ENCODE measurements at places on chromosomes 6 and 20. TPM values are rescaled to one million over a fixed set of nuclear protein-coding genes. Genes with fewer than 3 reads are reported as not detected.

DNA sequence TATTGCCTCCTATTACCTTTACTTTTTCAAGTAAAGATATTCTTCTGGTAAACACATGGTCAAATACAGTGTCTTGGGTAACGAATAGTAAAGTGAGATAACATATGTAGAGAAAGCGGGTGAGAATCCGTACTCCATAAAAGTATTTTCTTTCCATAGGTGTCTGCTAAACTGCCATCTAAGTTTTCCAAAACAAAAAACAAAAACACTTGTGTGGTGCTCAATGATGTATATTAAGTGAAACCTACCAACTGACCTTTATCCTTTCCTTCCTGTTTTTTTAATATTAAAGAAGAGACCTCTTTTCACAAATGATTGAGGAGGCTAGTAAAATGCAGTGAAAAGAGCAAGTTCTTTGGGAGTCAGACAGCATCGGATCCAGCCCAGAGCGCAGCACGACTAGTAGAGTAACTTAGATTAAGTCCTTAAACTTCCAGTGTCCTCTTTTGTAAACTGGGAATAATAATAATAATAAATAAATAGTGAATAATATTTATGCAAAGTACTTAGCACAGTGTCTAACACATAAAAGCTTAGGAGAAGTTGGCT, 437 bp upstream of the CDKAL1 start:
- no peak for DNase-seq

DNA sequence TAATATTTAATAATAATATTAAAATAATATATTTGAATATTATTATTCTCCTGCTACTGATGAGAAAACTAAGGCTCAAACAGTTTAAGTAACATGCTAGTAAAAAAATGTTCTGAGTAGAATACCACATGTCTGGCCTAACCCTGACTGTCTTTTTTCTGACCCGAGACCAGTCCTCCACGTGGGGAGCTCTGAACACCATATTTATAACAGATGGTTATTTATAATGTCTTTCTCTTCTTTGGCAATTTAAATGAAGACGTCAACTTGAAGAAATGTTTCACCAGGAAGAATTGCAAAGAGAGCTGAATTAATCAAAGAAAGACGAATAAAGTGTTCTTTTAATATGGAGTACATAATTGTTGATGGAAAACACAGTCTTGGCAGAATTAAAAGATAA, 82.0 kb downstream of the SLC22A3 start:
- no peak for DNase-seq

DNA sequence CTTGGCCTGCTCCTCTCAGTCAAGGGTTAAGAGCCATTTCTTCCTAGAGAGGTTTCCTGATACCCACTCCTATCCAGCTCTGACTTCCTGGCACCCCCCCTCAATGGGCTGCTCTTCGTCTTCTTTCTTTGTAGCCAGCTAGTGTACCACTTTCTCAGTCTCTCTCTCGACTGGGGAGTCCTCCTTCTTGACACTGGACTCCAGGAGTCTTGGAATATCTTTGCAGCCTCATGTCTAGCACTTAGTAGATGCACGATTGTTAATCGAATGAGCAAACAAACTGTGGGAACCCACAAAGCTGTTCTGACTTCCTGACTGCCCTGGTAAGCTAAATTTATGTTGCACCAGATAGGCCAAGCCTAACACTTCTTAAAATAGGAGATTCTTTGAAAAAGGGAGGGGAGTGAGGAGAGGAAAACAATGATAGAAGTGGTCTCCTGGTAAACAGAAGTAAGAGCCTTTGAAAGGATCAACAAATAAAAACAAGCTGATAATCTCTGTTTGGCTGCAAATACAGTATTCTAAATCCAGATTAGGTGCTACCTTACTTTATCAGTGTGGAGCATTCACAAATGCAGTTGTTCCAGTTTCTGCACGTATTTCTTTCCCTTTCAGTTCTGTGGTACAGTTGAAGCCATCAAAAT, 160.1 kb upstream of the CITED2 start:
- DNase-seq: no peak

DNA sequence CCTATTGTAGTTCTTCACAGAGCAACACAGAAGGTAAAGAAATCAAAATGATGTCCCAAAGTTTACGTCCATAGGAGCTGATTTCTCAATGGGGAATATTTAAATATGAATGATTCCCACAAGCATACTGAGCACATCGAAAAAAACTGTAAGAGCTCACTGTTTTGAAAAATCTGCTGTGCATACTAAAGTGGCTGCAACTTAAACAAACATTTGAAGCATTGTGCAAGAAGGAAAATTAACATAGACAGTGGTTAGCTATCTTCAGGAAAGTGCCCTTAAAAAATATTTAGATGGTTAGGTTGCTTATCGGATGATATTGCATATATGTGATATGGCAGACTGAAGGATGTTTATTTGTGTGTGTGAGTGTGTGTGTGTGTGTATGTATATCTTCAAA, 747.6 kb downstream of the RFPL4B start:
- no peak for DNase-seq

DNA sequence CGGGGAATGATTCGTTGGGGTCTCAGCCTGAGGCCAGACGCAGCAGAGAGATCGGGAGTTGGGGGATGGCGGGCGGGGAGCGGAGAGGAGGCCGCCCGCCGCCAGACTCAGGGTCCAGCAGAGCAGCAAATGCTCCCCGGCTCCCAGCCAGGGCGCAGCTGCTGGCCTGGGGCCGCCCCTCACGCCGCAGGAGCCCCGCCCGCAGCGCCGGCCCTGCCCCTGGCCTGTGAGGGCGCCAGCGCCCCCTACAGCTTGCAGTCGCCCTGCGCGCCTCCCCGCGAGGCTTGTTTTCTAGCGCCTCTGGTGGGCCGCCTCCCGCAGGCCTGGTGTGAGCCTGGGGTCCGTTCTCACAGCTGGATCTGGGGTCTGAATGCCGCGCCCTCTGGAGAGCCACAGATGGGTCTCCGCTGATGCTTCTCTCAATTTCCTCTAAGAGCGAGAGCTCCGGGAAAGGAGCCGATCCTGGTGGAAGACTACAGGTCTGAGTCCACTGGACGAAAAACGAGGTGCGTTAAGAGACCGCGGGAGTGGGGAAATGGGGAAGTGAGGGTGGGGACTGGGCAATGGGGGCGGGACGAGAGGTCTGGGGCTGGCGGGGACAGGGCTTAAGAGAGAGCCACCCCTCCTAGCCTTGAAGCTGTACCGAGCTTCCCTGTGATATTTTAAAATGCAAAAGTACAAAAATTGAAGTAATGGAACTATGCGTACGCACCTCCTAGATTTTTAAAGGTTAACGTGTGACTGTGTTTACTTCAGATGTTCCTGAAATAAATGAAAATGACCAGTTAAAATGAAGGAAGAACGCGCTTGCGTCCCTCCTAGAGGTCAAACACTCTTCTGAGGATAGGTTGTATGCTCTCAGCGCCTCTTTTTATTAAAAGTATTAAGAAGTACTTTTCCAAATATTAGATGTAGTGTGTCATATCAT, 30.1 kb downstream of the TRIM38 start:
- peak; percentile 96 for DNase-seq

- DNase-seq: no peak
Measured at GRCh38 chr6:169782966-169783365, 31.5 kb downstream of the ERMARD start.

- no peak for DNase-seq
Measured at GRCh38 chr20:2138396-2138795, 36.8 kb downstream of the STK35 start.

DNA sequence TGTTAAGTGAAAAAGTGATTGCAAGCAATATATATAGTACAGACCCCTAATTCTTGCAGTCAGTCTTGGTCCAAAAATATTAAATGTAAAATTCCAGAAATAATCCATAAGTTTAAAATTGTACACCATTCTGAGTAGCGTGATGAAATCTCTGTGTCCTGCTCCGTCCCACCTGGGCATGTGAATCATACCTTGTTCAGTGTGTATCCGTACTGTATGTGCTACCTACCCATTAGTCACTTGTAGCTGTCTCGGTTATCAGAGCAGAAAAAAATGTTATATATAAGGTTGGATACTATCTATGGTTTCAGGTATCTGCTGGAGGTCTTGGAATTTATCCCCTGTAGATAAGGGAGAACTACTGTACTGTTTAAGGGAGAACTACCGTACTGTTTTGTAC, 16.3 kb downstream of the IRAK1BP1 start:
- DNase-seq: no peak

The CALHM5 gene
- total RNA-seq: 1.8 TPM

The PNLDC1 gene
- 0.23 TPM for total RNA-seq

The SEMG1 gene
- total RNA-seq: 1.1 TPM

The HLA-G gene
- 0.52 TPM for total RNA-seq

The C20orf144 gene
- 0.09 TPM for total RNA-seq

Measured in mucosa of gallbladder (tissue), 1 donor.